ENCODE measurements at places on chromosomes 16 and 17.

- no peaks in the 10 kb centered on the region for H3K4me1 ChIP-seq
- no peaks in the 10 kb centered on the region for H3K36me3 ChIP-seq
- no peak for DNase-seq
- no peak overlapping the region for H3K27ac ChIP-seq
- H3K4me3 ChIP-seq: no peak overlapping the region
Measured at GRCh38 chr16:87149051-87149450, 168.1 kb downstream of the C16orf95 start.

DNA sequence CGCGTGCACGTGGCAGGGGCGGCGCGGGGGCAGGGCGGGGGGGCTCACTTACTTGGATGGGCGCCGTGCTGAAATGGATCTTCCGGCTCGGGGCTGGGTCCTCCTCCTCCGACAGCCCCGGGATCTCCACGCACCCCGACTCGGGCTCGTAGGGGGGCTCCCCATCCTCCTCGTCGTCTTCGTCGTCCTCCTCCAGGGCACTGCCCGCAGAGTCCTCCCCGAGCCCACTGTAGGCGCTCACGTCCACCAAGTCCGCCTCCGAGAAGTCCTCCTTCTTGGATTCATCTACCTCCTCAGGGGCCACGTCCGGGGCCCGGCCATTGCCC, 1.4 kb downstream of the PPP1R9B start:
- peaks cover 44% of the 10 kb centered on the region for H3K4me1 ChIP-seq
- H3K27ac ChIP-seq: peak overlapping the region; percentile 93
- peaks cover 35% of the 10 kb centered on the region for H3K36me3 ChIP-seq
- H3K4me3 ChIP-seq: peak overlapping the region; percentile 91

DNA sequence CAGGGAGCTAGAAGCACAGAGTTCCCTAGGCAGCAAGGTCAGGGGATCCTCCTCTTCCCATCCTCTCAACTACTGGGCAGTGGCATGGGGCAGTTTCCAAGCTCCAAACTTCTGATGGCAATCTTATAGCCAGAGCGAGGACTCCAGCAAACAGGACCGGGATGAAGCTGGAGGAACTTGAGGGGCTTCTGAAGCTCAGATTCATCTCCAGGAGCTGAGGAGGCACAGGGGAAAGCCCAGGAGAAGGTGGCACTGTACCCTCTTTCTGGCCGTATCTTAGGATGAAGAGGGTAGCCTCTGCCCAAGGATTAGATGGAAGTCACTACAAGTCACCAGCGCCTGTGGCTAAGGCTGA, 50.0 kb upstream of the RPL38 start:
- H3K4me1 ChIP-seq: no peaks in the 10 kb centered on the region
- peaks cover 29% of the 10 kb centered on the region for H3K27me3 ChIP-seq
- no peak overlapping the region for H3K27ac ChIP-seq
- DNase-seq: no peak
- H3K36me3 ChIP-seq: no peaks in the 10 kb centered on the region

- H3K36me3 ChIP-seq: no peaks in the 10 kb centered on the region
- no peak for DNase-seq
- no peaks in the 10 kb centered on the region for H3K27me3 ChIP-seq
Measured at GRCh38 chr17:29059281-29059680, 16.3 kb downstream of the PIPOX start.

DNA sequence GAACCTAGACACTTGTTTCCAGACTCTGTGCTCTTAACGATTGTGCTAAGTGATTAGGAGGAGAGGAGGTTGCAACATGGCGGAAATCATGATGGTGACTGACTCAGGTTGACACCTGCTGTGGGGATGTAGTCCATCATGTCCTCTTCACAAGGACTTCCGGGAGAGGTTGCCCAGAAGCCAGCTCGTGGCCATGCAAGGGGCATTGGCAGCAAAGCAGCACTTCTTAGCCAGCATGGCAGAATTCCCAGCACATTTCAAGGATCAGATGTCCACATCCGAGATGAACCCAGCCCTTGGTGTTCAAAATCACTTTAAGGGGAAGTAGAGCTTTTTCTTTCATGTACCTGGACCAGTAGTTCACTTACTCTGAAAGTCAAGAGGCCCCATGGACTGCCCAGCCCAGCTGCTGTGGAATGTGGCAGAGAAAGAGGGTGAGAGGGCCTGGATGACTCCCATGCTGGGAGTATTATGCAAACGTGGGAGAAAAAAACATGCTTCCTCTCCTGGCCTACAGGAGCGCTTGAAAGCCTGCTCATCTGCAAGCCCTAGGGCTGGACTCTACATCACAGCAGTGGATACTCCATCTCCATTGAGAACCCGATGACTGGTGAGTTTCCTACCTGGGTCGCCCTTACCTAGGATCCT, 65.5 kb downstream of the IRX6 start:
- H3K4me1 ChIP-seq: no peaks in the 10 kb centered on the region
- H3K4me3 ChIP-seq: no peak overlapping the region
- no peak for DNase-seq
- no peaks in the 10 kb centered on the region for H3K36me3 ChIP-seq

GRCh38 chr16:10494343-10495030, 85.9 kb downstream of the EMP2 start:
- H3K27ac ChIP-seq: peak overlapping the region; percentile 53
- no peaks in the 10 kb centered on the region for H3K27me3 ChIP-seq
- DNase-seq: peak; percentile 55
- peaks cover 5% of the 10 kb centered on the region for H3K4me1 ChIP-seq
- no peak overlapping the region for H3K4me3 ChIP-seq
- H3K36me3 ChIP-seq: peaks cover 2% of the 10 kb centered on the region

- H3K27ac ChIP-seq: peak overlapping the region; percentile 99
- no peaks in the 10 kb centered on the region for H3K27me3 ChIP-seq
- H3K36me3 ChIP-seq: peaks cover 43% of the 10 kb centered on the region
- DNase-seq: no peak
Measured at GRCh38 chr16:67934306-67935100, 2.1 kb downstream of the PSMB10 start.

DNA sequence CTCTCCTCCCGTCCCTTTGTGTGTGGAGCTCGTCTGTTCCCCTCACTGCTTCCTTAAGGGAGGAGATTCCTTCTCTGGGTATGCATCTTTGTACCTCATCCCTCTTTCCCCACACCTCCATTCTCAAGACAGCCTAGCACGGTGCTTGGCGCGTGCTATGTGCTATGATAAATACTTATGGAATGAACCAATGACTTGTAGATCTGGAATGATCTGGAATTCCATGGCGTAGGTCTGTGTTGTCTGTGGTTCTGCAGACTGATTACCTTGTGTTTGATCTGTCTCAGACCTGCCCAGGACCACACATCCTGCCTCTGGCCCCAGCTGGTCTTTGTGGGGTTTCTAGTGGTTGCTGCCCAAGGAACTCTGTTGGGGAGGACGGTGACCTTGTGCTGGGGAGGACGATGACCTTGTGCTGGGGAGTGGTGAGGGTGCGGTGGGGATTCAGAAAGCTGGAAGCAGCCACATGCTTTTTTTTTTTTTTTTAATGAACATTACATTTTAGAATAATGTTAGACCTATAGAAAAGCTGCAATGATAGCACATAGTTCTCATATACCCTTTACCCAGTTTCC, 33.5 kb upstream of the ETV4 start:
- no peaks in the 10 kb centered on the region for H3K36me3 ChIP-seq
- peaks cover 2% of the 10 kb centered on the region for H3K27me3 ChIP-seq
- no peak overlapping the region for H3K4me3 ChIP-seq
- H3K27ac ChIP-seq: no peak overlapping the region

- no peak for DNase-seq
- no peaks in the 10 kb centered on the region for H3K27me3 ChIP-seq
- peaks cover 75% of the 10 kb centered on the region for H3K36me3 ChIP-seq
- H3K4me3 ChIP-seq: no peak overlapping the region
- no peaks in the 10 kb centered on the region for H3K4me1 ChIP-seq
Measured at GRCh38 chr17:28686296-28686695, 24.3 kb downstream of the SUPT6H start.

DNA sequence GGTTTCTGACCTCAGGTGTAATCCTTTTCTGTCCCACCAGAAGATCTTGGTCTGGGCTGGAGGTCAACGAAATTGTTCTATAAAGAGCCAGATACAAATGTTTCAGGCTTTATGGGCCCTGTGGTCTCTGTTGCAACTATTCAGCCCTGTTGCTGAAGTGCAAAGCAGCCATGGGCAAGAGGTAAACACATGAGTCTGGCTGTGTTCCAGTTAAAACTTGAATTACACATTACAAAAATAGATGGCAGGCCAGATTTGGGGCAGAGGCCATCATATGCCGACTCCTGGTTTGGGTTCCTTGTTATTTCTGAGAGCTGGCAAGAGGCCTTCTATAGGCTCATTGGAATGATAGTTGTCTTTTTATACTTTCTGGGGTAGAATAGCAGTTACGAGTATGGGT, 114.4 kb downstream of the SDR42E1 start:
- H3K27me3 ChIP-seq: no peaks in the 10 kb centered on the region
- no peak overlapping the region for H3K27ac ChIP-seq
- no peaks in the 10 kb centered on the region for H3K36me3 ChIP-seq

DNA sequence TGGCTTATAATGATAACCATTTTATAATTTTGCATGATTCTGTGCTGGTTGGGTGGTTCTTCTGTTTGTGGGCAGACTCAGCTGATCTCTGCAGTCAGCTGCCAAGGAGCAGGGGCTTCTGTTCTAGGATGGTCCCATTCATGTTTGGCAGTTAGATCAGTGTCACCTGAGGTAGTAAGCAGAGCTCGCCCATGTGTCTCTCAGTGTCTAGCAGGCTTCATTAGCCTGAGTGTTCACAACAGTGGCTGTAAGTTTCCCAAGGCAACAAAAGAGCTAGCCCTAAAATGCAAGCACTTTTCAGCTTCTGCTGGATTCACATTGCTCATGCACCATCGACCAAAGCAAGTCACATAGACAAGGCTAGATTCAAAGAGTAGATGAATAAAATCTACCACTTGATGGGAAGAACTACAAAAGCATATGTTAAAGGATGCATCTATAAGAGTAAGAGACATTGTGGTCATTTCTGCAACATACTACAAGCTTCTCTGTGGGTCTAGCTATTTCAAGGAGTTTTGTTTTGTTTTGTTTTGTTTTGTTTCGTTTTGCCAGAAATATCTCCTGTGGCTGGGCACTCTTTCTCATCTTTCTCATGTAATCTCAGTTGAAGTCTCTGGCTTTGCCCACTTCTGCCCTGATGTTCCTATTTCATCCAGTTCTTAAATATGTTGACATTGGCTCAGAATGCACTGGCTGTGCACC, 180.8 kb downstream of the HS3ST4 start:
- H3K27me3 ChIP-seq: peaks cover 3% of the 10 kb centered on the region
- no peaks in the 10 kb centered on the region for H3K36me3 ChIP-seq

DNA sequence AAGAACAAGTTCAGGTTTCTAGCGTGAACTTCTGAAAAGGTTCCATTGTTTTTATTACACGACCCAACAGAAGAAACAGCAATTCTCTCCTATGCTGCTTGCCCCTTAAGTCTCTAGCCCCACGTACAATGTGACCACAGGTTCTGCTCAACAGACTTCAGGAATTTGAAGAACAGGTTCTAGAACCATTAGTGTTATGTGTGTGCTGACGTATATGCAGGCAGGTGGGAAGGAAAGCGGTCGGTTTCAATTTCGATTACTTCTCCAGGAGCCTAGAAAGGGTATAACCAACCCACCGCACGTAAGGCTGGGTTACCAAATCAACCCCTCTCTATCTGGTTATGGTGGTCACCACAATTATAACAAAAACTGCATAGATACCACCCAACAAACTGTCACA, 39.4 kb downstream of the XPO6 start:
- H3K36me3 ChIP-seq: peaks cover 57% of the 10 kb centered on the region
- H3K4me1 ChIP-seq: peaks cover 64% of the 10 kb centered on the region
- no peak overlapping the region for H3K4me3 ChIP-seq
- H3K27me3 ChIP-seq: no peaks in the 10 kb centered on the region
- DNase-seq: no peak

- peaks cover 8% of the 10 kb centered on the region for H3K27me3 ChIP-seq
- no peaks in the 10 kb centered on the region for H3K4me1 ChIP-seq
- H3K27ac ChIP-seq: no peak overlapping the region
- H3K4me3 ChIP-seq: no peak overlapping the region
- DNase-seq: no peak
Measured at GRCh38 chr17:4764595-4764994, 7.1 kb upstream of the TM4SF5 start.

DNA sequence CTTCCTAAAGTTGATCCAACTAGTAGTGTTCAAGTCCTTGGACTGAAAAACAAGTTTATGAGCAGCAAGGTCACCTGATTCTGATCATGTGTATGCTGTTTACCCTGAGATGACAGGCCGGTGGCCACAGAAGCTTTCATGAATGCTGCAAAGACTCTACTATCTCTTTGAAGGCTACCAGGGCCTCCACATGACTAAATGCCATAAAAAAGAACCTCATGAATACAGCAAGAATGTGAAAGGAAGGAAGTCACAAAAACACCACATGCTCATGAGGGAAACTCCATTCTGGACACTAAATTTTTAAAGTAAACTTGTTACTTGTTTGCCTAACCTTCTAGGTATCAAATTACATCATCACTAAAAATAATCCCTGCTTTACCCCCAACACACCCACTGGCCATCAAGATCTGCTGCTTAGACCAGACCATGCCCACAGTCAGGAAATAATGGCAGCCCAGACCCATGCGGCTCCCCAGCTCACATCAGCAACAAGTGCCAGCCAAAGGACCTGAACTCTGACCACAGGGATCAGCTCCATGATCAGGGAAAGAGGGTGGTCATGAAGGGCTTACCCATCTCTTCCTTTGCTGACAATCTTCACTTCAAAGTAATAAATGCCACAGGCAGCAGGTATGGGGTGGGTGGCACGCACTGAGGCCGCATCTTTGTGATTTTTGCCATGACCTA, 1.4 kb downstream of the RANBP10 start:
- H3K27me3 ChIP-seq: no peaks in the 10 kb centered on the region
- H3K36me3 ChIP-seq: peaks cover 29% of the 10 kb centered on the region
- peaks cover 53% of the 10 kb centered on the region for H3K4me1 ChIP-seq
- DNase-seq: no peak
- peak overlapping the region; percentile 93 for H3K4me3 ChIP-seq
- H3K27ac ChIP-seq: peak overlapping the region; percentile 56

DNA sequence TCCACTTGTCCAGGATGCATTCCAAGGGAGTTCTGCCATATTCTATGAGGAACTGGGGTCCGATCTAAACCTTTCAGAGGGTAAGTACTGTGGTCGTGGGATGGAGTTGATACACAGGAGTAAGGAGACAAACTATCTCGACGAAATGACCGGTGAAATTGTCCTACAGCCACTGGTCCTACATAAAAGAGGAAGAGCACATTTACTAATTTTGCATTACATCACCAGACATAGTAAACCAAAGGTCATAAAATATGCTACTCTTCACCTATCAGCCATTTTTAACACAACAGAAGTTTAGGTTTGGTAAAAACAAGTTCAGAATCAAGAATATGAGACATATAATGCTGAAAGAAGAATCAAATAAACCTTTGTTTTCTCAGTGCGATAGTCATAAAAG, 8.1 kb downstream of the HSF5 start:
- peaks cover 7% of the 10 kb centered on the region for H3K36me3 ChIP-seq
- H3K27me3 ChIP-seq: no peaks in the 10 kb centered on the region
- DNase-seq: no peak
- H3K4me3 ChIP-seq: no peak overlapping the region
- no peaks in the 10 kb centered on the region for H3K4me1 ChIP-seq
